CD4-positive, alpha-beta memory T cell (primary cell): ENCODE measurements at places on chromosomes 5 and 9. TPM values are rescaled to one million over a fixed set of nuclear protein-coding genes. Genes with fewer than 3 reads are reported as not detected.

SLCO6A1 gene
- not detected for total RNA-seq

GRCh38 chr9:38404314-38404713, 11.8 kb downstream of the ALDH1B1 start:
- H3K4me3 ChIP-seq, result no peak overlapping the region
- H3K27me3 ChIP-seq, result no peaks in the 10 kb centered on the region
- H3K27ac ChIP-seq, result no peak overlapping the region
- no peak for DNase-seq

DNA sequence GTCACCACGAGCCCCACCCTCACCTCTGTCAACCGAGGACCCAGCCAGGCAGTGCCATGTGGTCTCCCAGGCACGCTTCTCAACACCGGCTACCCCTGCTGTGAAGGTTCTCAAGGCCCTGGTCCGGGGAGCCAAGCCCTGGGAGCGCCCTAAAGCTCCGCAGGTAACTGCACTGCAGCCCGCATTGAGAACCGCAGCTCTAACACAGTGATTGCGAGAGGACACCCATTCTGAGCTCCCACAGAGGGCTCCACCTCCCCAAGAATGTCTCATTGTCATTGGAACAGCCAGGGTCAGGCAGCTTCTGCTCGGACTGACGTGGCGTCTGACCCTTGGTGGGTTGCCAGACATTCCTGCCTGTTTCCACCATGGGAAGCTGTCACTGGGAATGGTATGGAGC, 88.3 kb downstream of the ANKRD33B start:
- H3K27ac ChIP-seq, result no peak overlapping the region
- no peaks in the 10 kb centered on the region for H3K4me1 ChIP-seq

- H3K27ac ChIP-seq, result no peak overlapping the region
- H3K36me3 ChIP-seq, result no peaks in the 10 kb centered on the region
- H3K4me3 ChIP-seq, result no peak overlapping the region
- H3K27me3 ChIP-seq, result peaks cover 6% of the 10 kb centered on the region
- no peak for DNase-seq
Measured at GRCh38 chr9:99465231-99465907, 243.3 kb downstream of the SEC61B start.

COL23A1 gene
- 0.17 TPM for total RNA-seq

GRCh38 chr9:131092548-131093440, 3.5 kb upstream of the AIF1L start:
- no peak overlapping the region for H3K4me3 ChIP-seq
- H3K27me3 ChIP-seq, result peaks cover 20% of the 10 kb centered on the region
- no peaks in the 10 kb centered on the region for H3K36me3 ChIP-seq
- H3K27ac ChIP-seq, result no peak overlapping the region

GRCh38 chr9:16206518-16206917, 653.7 kb downstream of the CCDC171 start:
- DNase-seq, result no peak
- H3K4me3 ChIP-seq, result no peak overlapping the region
- H3K27ac ChIP-seq, result no peak overlapping the region

DDX4 gene
- total RNA-seq, result not detected

DNA sequence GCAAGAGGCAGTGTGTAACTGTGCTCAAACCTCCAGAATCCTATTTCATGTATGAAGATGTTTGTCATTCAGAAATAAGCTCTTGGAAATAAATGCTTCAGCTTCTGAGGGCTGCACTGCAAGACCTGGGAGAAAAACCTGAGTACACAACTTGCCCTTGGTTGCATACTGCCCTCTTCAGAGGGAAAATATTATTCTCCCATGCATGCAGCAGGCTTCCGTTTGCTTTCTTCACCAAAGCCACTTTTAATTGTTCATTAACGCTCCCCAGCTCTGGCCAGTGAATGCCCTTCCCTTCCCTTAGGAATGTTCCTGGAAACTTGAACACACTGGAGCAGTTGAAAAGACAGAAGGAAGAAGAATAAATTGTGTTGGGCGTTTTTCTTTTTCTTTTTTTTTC, 2.5 kb upstream of the WHRN start:
- no peak overlapping the region for H3K4me3 ChIP-seq
- no peak for DNase-seq
- no peak overlapping the region for H3K27ac ChIP-seq
- H3K4me1 ChIP-seq, result peaks cover 22% of the 10 kb centered on the region

- no peak overlapping the region for H3K27ac ChIP-seq
- no peaks in the 10 kb centered on the region for H3K27me3 ChIP-seq
- DNase-seq, result no peak
- H3K4me1 ChIP-seq, result no peaks in the 10 kb centered on the region
- no peaks in the 10 kb centered on the region for H3K36me3 ChIP-seq
- H3K4me3 ChIP-seq, result no peak overlapping the region
Measured at GRCh38 chr5:135642934-135643333, 64.1 kb upstream of the CXCL14 start.
